ENCODE measurements at places on chromosomes 2 and 18.

GRCh38 chr2:186868344-186868743 is 19.4 kb upstream of the ZSWIM2 start:
- DNase-seq: no peak

DNA sequence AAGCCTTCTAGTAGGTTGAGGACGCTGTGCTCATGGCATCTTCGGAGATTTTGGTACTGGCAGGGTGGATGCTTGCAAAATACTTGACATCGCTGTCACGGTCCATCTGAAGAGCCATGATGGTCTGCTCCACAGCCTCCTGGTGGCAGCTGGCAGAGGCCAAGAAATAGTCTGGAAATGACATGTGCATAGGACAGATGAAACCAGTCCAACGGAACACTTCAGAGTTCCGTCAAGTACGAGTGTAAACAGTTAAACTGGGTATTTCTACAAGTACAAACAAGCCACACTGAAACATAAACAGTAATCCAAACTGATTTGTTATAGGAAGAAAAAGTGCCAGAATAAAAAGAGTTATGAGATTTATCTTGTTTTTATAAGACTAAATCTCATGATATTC is 66.6 kb downstream of the PPP4R1 start:
- no peak for DNase-seq

GRCh38 chr2:239715606-239716005 is 309.5 kb downstream of the NDUFA10 start:
- DNase-seq: no peak

GRCh38 chr2:17043173-17043572 is 377.5 kb upstream of the CYRIA start:
- DNase-seq: no peak

GRCh38 chr2:26640331-26640745 is 828 bp downstream of the CIB4 start:
- no peak for DNase-seq

- no peak for DNase-seq
These were observed 81.9 kb downstream of the ADCYAP1 start for GRCh38 chr18:986552-986951.

DNA sequence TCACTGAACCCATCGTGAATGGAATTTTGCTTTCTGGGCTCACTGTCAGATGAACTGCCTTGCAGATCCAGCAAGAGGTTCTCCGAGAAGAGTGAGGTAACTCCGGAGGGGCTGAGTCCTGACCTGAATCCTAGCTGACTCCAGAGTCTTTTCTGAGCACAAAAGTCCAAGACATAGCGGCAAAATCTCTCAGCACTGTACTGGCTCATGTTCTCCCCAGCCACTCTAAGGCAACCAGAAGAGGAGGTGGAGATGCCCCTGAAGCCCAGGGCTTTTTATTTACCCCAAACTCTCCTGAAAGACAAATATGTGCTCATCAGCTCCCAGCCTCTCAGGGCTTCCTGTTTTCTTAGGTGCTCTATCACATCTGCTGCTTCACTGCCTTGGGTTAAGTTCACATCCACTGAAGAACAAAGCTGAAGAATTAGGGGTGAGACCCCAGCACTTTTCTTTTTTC is 221.8 kb downstream of the MREG start:
- no peak for DNase-seq

DNA sequence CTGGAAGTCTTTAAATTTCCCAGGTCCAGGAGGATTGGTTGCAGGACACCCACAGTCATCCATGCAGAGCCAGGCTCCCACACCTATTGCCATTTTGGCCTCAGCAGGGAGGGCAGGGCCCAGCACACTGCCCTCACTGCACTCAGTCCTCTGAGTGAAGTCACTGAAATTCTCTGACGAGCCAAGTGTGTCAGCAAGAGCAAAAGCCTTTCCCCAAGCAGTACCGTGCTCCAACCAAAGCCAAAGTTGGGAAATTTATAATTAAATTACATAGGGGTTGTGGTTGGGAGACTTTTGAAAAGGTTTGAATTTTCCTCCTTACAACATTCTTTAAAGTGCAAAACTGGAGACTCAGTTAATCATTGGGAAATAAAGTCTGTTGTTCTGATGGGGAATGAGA is 98.5 kb upstream of the CD226 start:
- no peak for DNase-seq

DNA sequence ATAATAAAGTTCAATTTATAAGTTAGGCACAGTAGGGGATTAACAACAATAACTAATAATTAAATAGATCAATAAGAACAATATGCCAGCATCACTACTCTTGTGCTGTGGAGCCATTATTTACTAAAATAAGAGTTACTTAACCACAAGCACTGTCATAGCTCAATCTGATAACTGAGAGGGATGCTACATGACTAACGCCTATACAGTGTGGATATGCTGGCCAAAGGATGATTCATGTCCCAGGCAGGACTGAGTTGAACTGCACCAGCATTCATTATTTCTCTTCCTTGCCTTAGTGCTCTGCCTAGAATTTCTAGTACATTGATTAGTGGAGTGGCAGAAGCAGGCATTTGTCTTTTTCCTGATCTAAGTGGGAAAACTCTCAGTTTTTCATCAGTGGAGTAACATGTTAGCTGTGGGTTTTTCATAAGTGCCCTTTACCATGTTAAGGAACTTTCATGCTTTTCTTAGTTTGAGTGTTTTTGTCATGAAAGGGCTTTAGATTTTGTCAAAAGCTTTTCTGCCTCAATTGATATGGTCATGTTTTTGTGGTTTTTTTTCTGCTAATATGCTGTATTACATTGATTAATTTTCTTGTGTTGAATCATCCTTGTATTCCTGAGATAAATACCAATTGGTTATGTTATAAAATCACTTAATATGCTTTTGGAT is 21.7 kb downstream of the KIAA1328 start:
- DNase-seq: no peak

GRCh38 chr2:38509314-38509946 is 93.3 kb downstream of the HNRNPLL start:
- no peak for DNase-seq

DNA sequence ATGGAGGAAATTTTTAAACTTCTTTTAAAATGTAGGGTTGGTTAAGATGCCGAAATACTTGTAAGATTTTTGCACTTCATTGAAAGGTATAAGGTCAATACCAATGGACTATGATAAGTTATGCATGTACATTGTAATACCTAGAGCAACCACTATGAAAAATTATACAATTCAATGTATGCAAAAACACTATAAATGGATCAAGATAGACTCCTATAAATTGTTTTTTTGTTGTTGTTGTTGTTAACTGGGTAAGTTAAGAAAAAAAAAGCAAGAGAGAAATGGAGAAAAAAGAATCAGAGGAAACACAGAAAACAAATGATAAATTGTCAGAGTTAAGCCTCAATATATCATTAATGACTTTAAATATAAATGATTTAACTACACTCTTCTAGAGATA is 421.2 kb downstream of the TMEM182 start:
- DNase-seq: no peak

GRCh38 chr2:42906557-42907411 is 114.4 kb upstream of the HAAO start:
- no peak for DNase-seq

DNA sequence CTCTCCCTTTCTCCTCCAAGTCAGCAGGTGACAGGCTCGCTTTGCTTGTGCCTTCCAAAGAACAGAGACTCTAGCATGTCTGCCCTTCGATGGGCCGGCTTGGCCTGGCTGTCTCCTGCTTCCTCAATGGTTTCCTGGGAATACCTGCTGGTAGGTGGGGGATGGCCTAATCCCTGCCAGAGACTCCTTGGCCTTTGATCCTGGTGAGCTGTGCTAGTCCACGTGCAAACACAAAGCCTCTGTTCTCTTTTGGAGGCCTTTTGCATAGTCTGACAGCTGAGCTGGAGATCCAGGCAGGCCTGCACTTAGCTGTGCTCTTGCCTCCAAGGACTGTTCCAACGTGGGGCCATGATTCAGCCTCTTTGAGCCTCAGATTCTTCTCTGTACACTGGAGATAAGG is 67.6 kb downstream of the ARL4C start:
- no peak for DNase-seq

- no peak for DNase-seq
These were observed 64.3 kb upstream of the MSTN start for GRCh38 chr2:190126798-190127197.

DNA sequence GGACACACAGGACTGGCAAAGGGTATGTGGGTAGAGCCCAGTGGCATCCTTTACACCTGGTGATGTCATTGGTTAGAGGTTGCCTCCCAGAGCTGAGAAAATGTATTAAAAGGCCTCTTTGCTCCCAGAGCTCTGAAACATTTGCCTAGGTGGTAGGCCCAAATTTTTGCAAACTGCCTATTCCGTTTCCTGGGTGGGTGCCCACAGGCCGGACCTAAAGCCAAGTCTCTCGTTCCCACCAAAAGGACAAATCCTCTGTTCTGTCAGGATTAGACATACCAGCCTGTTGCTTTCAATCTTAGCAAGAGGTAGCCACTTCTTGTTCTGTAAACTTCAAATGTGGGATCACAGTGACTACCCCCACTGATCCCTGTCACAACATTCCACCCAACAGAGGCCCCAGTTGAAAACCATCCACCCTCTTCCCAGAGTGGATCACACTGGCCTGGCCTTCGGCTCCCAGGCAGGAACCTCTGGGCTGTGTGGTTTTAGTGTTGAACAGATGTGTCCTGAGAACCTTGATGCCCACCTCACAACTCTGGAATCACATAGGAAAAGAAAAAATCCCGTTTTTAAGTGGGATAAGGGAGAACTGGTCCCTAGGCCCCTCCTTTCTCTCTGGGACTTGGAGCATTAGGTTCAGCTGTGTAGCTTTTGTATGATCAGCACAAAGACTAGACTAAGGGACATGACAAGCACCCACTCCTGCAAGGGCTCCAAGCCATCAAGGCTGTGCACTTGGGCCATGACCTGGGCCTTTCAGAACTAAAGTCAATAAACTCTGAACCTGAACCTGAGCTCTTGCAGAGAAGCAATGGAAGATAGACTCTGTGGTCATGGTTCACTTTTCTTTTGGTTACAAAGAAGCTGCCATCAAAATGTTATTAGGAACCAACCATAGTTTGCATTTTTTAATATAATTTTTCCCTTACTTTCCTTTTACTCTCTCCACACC is 211.3 kb downstream of the CYP26B1 start:
- DNase-seq: no peak

GRCh38 chr2:198321522-198322088 is 517.2 kb downstream of the PLCL1 start:
- no peak for DNase-seq

GRCh38 chr2:47236503-47237215 is 81.6 kb upstream of the STPG4 start:
- DNase-seq: no peak

DNA sequence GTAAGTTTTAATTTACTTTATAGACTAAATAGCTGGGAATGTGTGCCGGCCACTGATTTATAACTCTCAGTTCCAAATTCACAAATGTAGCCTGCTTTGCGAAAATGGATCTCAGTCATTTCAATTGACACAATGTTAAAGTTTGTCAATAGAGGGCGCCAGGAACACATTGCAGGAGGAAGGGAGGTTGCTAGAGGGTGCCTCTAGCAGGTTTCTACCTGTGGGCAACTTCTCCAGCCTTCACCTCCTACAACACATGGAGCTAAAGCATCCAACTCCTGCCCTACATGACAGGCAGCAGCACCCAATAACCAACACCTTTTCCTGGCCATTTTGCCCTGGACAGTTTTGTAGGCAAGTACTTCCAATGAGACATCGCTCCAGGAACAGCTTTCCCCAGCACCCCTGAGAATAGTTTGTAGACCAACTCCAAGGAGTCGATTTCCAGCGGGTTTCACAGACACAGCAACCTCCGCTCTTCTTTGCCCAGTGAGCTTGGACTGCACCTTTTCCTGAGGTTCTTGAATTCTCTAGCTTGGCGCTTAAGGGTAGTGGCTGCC is 784.8 kb upstream of the CDH2 start:
- DNase-seq: no peak

DNA sequence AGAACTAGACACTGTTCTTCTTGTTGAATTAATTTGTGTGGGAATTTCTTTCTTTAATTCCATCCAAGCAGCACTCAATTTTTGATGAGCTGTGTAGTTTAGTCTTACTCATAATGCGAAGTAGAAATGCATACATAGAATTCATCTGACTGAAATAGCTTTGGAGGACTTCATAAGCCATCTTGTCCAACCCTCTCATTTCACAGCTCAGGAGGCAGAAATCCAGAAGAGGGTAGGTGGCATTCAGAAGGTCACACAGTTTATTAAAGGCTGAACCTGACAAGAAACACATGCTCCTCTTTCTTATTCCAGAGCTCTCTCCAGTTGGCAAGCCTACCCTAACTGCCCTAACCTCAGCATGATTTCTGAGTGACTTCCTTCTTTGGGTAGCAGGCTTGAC is 169.2 kb upstream of the NOSTRIN start:
- DNase-seq: no peak

GRCh38 chr2:138428710-138429440 is 72.7 kb upstream of the SPOPL start:
- DNase-seq: no peak

GRCh38 chr2:66535574-66536289 is 100.8 kb downstream of the MEIS1 start:
- no peak for DNase-seq
